ENCODE measurements at places on chromosomes 16 and 17.

DNA sequence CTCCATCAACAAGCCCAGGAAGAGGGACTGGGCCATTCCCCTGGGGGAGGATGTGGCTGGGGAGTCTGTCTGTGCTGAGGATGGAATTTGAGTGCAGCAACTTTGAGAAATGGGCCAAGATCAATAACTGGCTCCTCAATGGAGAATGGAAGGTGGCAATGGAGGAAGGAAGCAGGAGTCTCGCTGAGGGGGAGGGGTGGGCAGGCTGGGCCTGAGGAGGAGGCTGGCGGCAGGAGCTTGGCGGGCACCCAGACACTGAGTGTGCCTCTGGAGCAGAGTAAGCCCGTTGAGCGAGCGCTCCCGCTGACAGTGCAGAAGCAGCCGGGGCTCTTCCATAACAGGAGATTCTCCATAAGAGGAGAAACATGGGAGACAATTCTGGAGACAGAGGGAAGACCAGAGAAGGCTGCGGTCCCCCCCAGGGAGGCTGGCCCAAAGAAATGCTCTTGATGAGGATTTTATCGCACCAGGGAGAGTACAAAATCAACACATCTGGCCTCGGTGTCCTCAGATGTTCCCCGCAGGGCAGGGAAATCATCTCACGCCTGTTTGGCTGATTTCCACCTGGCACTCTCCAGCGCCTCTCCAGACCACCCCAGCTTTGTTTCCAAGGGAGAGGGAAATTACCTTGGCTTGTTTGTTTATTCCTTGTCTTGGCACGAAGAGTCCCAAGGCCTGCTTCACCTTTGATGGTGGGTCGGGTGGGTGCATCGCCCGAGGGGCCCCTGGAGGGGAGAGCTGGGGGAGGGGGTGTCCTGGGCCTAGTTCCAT lies 2.8 kb upstream of the MMP15 start:
- DNase-seq = no peak

GRCh38 chr17:13931800-13932460 lies 137.4 kb upstream of the COX10 start:
- DNase-seq = no peak

DNA sequence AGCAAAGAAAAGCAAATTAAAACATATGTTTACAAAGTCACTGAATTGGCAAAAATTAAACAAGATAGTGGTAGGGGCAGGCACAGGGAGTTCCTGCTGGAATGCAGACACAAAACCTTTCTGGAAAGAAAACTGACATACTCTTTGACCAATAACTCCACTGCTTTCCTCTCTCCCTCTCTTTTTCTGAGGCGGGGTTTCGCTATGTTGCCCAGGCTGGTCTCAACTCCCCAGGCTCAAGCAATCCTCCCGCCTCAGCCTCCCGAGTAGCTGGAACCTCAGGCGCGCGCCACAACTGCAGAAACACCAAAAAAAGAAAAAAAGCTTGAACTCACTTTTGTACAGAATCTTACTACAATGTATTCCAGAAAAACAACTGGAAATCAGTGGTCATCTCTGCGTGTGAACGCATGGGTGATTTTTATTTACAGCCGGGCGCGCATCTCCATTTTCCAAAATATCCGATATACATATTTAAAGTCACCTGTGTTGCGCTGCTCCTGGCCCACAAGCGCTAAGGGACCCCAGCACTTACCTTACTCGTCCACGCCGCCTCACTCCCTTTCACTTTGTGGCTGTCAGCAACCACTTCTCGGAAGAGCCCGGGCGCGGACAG lies 480 bp downstream of the TXNL4B start:
- no peak for DNase-seq

DNA sequence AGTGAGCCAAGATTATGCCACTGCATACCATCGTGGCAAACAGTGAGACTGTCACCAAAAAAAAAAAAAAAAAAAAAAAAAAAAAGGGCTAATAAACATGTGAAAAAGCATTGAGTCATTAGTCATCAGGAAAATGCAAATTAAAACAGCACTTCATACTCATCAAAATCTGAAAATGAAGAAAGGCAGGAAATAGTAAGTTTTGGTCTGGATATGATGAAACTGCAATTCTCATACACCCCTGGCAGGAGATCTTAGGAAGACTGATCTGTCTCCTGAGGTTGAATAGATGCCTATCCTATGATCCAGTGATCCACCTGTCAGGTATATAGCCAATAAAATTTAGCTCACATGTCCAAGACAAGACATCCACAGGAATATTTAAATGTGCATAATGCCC lies 212.7 kb downstream of the CPPED1 start:
- DNase-seq = no peak

GRCh38 chr17:40599468-40599763 lies 34.1 kb upstream of the CCR7 start:
- no peak for DNase-seq
